ENCODE measurements at places on chromosomes 16 and 17. TPM values are rescaled to one million over a fixed set of nuclear protein-coding genes. Genes with fewer than 3 reads are reported as not detected.

DNA sequence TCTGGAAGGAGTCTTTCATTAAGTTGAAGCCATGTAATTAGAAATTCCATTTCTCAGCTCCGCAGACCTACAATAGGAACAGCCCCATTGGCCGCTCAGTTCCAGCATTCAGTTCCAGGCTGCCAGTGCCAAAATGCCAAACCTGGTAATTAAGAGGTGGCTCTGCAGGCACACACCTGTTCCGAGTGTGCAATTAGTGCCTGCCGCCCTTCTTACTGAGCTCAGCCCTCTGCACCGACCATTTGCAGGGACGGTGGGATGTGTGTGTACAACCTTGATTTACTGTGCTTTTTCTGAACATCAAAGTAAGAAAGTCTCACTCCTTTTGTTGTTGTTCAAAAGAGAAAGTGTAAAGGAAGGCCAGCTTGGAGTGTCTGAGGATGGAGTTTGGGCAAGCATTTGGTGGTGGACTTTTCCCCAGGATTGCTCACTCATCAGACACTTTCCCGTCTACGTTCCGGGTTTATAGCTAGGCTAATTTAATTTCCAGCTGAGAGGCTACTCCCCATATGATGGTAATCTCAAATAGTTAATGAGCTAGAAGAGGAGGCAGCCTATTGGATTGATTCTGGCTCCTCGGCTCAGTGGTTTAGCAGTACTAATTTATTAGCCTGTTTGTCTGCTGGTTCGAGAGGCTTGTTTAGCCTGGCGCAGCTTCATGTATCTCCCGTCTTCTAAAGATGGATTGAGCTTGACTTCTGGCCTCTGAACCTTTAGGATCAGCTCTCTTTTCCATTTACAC lies 20.0 kb downstream of the HS3ST3B1 start:
- no peak for DNase-seq

GRCh38 chr17:6460531-6461161 lies 16.4 kb downstream of the PIMREG start:
- no peak for DNase-seq

The NUDT16L1 gene
- total RNA-seq: 67.0 TPM

GRCh38 chr17:55230716-55231115 lies 34.0 kb upstream of the HLF start:
- no peak for DNase-seq

DNA sequence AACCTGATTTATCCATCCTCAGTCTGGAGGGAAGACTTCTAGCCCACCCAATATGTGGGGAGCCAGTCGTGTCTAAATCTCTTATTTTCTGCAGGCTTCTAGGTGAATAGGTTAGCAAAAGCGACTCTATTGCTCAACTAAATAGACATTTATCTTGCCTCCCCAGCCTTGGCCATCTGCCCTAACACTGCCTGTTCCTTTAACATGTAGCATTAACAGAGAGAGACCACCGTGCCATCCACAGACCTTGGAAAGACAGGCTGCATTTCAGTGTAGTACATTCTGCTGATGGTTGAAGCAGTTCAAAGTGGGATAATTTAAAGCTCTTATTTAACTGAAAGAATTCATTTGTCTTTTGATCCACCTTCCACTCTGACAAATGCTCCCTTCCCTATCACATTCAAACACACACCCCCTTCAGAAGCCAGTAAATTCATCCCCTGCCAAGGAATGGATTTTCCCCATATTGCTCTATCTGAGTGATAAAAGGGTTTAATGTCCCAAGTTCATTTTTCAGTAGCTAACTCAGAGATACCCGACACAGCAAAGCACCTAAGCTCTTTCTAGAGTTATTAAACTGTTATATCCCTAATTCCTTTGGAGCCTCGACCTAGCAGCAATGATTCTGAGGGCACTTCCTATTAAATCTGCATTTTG lies 58.1 kb upstream of the COX10 start:
- no peak for DNase-seq

The ADGRG1 gene
- total RNA-seq: 312 TPM

DNA sequence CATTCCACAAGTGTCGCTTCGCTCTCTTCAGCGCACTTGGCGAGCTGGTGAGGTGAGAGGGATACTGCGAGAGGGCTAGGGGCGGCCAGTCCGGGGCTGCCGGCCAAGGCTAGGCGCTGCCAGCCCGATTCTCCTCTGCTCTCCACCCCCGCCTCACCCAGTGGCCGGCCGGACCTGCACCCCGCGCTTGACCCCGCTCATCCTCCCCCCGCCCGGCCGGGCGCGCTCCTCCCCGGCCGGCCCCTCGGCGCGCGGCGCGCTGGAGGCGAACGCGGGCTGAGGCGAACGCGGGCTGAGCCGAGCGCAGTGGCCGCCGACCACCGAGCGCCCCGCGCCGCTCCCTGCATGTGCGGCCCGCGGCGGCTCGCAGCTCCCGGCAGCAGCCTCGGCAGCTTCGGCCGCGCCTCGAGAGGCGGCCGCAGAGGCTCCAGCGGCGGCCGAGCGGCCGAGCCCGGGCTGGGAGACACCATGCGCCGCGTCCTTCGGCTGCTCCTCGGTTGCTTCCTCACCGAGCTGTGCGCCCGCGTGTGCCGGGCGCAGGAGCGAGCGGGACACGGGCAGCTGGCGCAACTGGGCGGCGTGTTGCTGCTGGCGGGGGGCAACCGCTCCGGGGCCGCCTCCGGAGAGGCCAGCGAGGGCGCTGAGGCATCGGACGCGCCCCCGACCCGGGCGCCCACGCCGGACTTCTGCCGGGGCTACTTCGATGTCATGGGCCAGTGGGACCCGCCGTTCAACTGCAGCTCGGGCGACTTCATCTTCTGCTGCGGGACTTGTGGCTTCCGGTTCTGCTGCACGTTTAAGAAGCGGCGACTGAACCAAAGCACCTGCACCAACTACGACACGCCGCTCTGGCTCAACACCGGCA lies at the start of gene SHISA9:
SHISA9 (plus strand) TSS at position 2 of the 865 bp plus-strand sequence.
- no peak for DNase-seq

DNA sequence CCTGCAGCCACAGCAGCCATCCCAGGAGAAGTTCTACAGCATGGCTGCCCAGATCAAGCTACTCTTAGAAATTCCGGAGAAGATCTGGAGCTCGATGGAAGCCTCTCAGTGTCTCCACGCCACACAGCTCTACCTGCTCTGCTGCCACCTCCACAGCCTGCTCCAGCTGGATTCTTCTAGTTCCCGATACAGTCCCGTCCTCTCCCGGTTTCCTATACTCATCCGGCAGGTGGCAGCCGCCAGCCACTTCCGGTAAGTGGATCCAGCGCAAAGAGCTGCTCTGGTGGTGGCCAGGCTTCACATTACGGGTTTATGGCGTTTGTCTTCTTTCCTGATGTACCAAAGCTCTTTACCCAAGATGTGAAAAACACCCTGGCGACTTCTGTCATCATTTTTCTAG lies 3.6 kb downstream of the COG1 start:
- DNase-seq: peak; percentile 39

GRCh38 chr17:71237903-71238538 lies 882.8 kb upstream of the SOX9 start:
- no peak for DNase-seq

DNA sequence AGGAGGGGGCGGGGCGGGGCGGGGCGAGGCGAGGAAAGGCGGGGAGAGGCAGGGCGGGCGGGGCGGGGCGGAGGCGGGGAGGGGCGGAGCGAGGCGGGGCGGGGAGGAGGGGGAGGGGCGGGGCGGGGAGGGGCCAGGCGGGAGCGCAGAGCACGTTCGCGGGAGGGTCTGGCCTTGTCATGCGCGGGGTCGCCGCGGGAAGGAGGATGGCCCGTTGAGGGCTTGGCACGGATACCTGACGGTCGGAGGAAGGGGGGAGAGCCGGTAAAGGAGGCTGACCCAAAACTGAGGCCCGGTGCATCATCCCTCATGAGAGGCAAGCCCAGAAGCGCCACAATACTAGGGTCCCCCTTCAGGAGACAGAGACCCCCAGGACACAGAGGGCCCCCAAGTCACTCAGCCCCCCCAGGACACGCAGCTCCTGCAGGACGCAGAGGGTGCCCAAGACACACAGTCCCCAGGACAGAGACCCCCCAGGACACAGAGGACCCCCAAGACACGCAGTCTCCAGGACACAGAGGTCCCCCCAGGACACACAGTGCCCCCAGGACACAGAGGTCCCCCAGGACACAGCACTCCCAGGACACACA lies 593 bp upstream of the WDR45B start:
- DNase-seq: peak; percentile 48

DNA sequence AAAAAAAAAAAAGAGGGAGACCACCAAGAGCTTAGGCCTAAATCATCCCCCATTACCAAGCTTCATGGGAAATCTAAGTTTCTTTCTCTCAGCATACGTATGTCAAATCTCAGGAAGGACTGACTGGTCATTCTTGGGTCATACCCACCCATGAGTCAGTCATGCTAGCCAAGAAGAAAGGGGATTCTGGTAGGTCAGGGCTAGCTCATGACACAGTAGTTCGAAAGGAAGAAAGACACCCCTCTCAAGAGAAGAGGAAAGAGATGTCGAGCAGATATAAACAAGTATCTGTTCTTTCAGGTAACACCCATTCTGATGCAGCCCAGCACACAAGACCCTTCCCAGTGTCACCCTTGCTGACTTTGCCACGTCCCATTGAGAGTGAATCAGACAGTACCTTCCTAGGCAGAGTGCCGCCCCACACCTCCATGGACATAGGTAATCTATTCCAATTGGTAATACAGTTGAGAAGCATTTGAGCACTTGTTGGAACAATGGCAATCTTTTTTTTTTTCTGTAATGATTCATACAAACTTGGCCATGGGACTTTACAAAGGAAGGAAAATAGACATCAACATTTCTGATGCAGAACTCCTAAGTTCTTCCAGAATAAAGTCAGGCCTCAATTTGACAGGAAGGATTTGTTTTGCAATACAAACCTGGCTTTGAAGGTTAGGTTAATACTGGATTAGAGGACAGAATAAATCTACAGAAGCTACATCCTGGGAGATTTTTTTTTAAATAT lies 38.2 kb downstream of the COPRS start:
- DNase-seq: no peak

The GPRC5C gene
- 148 TPM for total RNA-seq

The ITGB3 gene
- 10.6 TPM for total RNA-seq

DNA sequence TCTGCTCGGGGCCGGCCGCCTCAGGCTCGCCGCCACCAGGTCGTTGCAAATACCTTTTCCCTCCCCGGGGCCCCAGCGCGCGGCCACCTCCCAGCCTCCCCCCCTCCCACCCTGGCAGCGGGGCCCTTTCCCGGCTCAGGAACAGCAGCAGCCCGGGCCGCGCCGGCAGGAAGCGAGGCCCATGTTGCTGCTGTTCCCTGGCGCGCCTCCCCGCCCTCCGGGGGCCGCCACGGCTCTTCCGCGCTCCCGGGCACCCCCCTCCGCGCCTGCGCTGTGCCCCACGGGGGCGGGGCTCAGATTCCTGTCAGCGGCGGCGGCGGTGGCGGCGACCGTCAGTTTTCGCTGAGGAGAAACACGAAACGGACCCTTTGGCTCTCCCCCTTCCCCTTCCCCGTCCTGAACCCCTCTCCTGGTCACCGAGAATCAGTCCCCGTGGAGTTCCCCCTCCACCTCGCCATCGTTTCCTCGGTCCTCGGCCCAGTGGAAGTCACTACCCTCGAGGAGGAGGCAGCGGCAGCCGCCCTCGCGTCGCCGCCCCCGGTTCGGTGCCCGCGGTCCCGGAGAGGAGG lies at the start of gene NFAT5:
NFAT5 (plus strand) TSS at position 296 of the 569 bp plus-strand sequence. CDS start 336 bp downstream, outside the sequence.
- peak; percentile 88 for DNase-seq

- DNase-seq: no peak
Observed at GRCh38 chr16:56233795-56234566, 42.7 kb downstream of the GNAO1 start.

GRCh38 chr17:72301887-72302286 lies 181.1 kb downstream of the SOX9 start:
- DNase-seq: no peak

DNA sequence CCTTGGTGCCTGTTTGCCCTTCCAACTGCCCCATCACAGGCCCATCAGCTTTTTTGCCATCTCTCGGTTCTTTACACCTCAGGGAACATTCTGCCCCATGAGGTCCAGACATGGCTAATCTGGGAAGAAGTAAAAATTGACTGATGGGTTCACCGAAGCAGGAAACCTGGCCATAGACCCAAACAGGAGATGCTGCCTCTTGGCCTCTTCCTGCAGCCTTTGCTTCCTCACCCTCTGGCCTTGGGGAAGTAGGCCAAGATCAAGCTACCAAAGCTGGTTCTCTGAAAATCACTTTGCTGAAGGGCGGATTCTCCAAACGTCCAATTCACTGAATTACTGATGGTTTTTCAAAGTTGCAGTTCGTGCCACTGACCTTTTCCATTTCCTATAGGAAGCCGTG lies 56.1 kb downstream of the ARSG start:
- DNase-seq: no peak

The TMEM100 gene
- 18.2 TPM for total RNA-seq

The DHX8 gene
- 39.2 TPM for total RNA-seq

The SYNRG gene
- total RNA-seq: 42.1 TPM

All from mucosa of gallbladder (tissue), 1 donor.